ENCODE measurements at places on chromosomes 3 and 15.

DNA sequence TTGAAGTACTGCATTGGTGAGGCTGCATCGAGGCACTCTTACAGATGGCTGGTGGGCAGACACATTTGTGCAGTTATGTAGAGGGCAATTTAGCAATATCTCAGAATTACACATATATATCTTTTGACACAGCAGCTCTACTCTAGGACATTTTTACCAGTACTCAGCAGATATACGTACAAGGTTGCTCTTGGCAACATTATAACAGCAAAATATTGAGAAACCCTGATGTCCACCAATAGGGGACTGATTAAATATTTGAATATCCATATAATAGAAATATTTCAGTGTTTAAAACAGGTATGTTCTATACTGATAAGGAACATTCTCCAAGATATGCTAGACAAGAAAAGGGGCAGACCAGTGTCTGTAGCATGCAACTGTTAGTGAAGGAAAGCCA is 7.9 kb upstream of the FBXO22 start:
- H3K36me3 ChIP-seq = peaks cover 16% of the 10 kb centered on the region
- DNase-seq = no peak
- no peak overlapping the region for H3K4me3 ChIP-seq
- H3K27ac ChIP-seq = peak overlapping the region; percentile 1
- no peaks in the 10 kb centered on the region for H3K27me3 ChIP-seq
- no peaks in the 10 kb centered on the region for H3K4me1 ChIP-seq

- H3K4me3 ChIP-seq = no peak overlapping the region
- H3K27me3 ChIP-seq = no peaks in the 10 kb centered on the region
- H3K36me3 ChIP-seq = peaks cover 49% of the 10 kb centered on the region
- H3K27ac ChIP-seq = no peak overlapping the region
- DNase-seq = no peak
- peaks cover 33% of the 10 kb centered on the region for H3K4me1 ChIP-seq
These were observed 9.1 kb downstream of the RAB43 start for GRCh38 chr3:129112308-129113052.

DNA sequence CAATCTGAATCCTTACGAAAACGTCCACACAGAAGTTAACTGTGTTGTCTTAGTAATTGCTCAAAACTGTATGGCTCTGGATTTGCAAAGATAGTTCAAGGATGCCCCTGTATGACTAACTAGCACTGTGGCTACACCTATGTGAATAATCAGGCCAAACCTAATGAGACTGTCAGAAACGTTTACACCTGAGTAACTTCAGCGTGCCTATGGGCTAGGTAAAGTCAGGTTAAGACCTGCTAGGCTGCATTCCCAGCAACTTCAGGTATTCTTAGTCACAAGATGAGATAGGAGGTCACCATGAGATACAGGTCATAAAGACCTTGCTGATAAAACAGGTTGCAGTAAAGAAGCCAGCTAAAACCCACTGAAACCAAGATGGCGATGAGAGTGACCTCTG is 87.8 kb upstream of the PLXND1 start:
- H3K4me3 ChIP-seq = no peak overlapping the region
- H3K27ac ChIP-seq = no peak overlapping the region
- no peaks in the 10 kb centered on the region for H3K27me3 ChIP-seq

DNA sequence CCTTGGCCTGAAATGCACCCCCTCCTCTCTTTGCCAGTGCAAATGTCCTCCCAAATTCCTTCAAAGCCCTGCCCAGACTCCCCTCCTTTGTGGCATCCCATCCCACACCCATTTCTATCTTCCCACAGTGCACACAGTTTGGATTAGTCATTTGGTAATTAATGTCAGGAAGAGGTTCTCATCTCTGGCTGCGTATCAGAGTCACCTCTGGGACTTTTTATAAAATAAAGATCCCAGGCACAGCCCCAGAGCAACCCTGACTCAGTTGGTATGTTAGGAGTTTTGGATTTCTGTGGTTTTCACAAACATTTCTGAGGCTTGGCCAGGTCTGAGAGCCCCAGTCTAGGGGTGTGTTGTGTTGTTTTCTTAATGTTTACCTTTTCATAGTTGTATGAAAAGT is 41.6 kb downstream of the C3orf20 start:
- H3K36me3 ChIP-seq = no peaks in the 10 kb centered on the region
- DNase-seq = no peak

DNA sequence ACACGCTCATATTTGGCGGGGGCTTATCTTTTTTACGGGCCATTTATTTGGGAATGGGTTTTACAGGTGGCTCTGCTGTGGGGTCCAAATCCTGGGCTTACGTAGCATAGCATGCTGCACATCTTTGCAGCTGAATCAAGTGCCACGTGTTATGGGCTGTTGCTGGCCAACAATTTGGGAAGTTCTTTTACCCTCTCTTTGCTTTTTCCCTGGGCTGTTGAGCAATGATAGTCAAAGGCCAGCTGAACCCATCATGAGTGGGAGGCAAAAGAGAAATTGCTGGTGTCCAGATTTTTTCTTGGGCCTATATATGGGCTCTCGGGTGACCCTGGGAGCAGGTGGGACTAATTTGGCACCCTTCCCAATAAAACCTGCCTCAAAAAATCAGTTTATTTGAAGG is 209.3 kb upstream of the SATB1 start:
- no peak overlapping the region for H3K27ac ChIP-seq
- H3K36me3 ChIP-seq = no peaks in the 10 kb centered on the region
- H3K4me1 ChIP-seq = no peaks in the 10 kb centered on the region
- DNase-seq = no peak
- no peak overlapping the region for H3K4me3 ChIP-seq

GRCh38 chr3:98890181-98890835 is 11.2 kb downstream of the DCBLD2 start:
- no peak overlapping the region for H3K27ac ChIP-seq
- no peaks in the 10 kb centered on the region for H3K27me3 ChIP-seq
- no peaks in the 10 kb centered on the region for H3K36me3 ChIP-seq
- no peak overlapping the region for H3K4me3 ChIP-seq

GRCh38 chr3:11618904-11619303 is 24.8 kb downstream of the VGLL4 start:
- no peak overlapping the region for H3K4me3 ChIP-seq
- peaks cover 74% of the 10 kb centered on the region for H3K4me1 ChIP-seq
- H3K27ac ChIP-seq = no peak overlapping the region
- no peaks in the 10 kb centered on the region for H3K27me3 ChIP-seq

GRCh38 chr3:41662288-41662687 is 299.6 kb downstream of the ULK4 start:
- DNase-seq = no peak
- H3K36me3 ChIP-seq = peaks cover 5% of the 10 kb centered on the region
- H3K27me3 ChIP-seq = no peaks in the 10 kb centered on the region
- H3K4me3 ChIP-seq = no peak overlapping the region
- H3K27ac ChIP-seq = no peak overlapping the region
- no peaks in the 10 kb centered on the region for H3K4me1 ChIP-seq

GRCh38 chr3:47007001-47007400 is 27.5 kb downstream of the NBEAL2 start:
- peaks cover 50% of the 10 kb centered on the region for H3K36me3 ChIP-seq
- H3K27ac ChIP-seq = no peak overlapping the region
- H3K27me3 ChIP-seq = no peaks in the 10 kb centered on the region
- H3K4me1 ChIP-seq = peaks cover 11% of the 10 kb centered on the region
- no peak for DNase-seq

- H3K4me3 ChIP-seq = no peak overlapping the region
- H3K27ac ChIP-seq = no peak overlapping the region
- no peaks in the 10 kb centered on the region for H3K4me1 ChIP-seq
These were observed 18.9 kb downstream of the CD200 start for GRCh38 chr3:112351823-112352222.

GRCh38 chr3:169581633-169582032 is 81.9 kb downstream of the MECOM start:
- peaks cover 20% of the 10 kb centered on the region for H3K27me3 ChIP-seq
- no peak for DNase-seq
- H3K4me3 ChIP-seq = no peak overlapping the region
- no peak overlapping the region for H3K27ac ChIP-seq
- H3K4me1 ChIP-seq = peaks cover 5% of the 10 kb centered on the region

DNA sequence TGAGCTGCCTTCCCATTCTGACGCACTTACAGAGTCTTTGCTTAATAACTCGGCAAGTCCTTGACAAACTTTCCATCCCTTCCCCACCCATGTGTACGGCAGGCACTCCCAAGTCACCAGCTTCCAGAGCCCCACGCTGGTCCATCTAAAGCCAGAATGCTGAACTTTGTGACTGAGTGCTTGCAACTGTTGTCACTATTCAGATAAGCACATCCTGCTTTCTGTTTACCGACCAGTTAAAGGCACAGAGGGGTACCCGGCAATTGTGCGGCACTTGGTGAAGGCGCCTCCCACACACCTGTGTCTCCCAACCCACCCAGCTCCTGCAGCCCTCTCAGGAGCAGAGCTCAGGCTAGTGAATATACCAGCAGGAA is 430.6 kb downstream of the FOXP1 start:
- no peak overlapping the region for H3K27ac ChIP-seq
- peaks cover 5% of the 10 kb centered on the region for H3K36me3 ChIP-seq
- DNase-seq = no peak
- no peak overlapping the region for H3K4me3 ChIP-seq
- H3K27me3 ChIP-seq = no peaks in the 10 kb centered on the region

DNA sequence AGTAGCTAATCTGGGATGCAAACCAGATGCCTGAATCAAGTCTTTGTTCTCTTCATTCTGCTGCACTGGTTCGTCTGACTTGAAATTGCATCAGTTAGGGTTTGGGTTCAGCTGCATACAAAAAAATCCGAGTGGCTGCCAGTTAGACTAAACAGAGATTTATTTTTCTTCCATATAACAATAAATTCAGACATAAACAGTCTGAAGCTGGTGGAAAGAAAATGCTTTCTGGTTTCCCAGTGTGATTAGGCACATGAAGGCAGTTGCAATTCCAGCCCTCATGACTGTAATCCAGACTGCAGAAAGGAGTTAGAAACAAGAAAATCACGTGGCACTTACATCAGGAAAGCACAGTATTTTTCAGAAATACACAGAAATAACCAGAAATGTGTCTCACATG is 930.7 kb downstream of the MCTP2 start:
- no peak for DNase-seq
- no peaks in the 10 kb centered on the region for H3K4me1 ChIP-seq
- H3K36me3 ChIP-seq = peaks cover under 1% of the 10 kb centered on the region
- no peak overlapping the region for H3K4me3 ChIP-seq
- no peak overlapping the region for H3K27ac ChIP-seq

- no peaks in the 10 kb centered on the region for H3K4me1 ChIP-seq
- peaks cover 20% of the 10 kb centered on the region for H3K27me3 ChIP-seq
- H3K4me3 ChIP-seq = no peak overlapping the region
- no peak overlapping the region for H3K27ac ChIP-seq
These were observed 15.0 kb downstream of the MYLK start for GRCh38 chr3:123869165-123869564.

GRCh38 chr15:52980446-52980845 is 190.3 kb upstream of the ONECUT1 start:
- H3K4me3 ChIP-seq = no peak overlapping the region
- H3K27me3 ChIP-seq = no peaks in the 10 kb centered on the region
- no peak for DNase-seq
- no peaks in the 10 kb centered on the region for H3K4me1 ChIP-seq
- no peak overlapping the region for H3K27ac ChIP-seq
- H3K36me3 ChIP-seq = no peaks in the 10 kb centered on the region

GRCh38 chr3:19757773-19758172 is 176.2 kb downstream of the EFHB start:
- no peaks in the 10 kb centered on the region for H3K4me1 ChIP-seq
- no peak for DNase-seq
- no peaks in the 10 kb centered on the region for H3K36me3 ChIP-seq
- no peak overlapping the region for H3K27ac ChIP-seq
- H3K4me3 ChIP-seq = no peak overlapping the region

DNA sequence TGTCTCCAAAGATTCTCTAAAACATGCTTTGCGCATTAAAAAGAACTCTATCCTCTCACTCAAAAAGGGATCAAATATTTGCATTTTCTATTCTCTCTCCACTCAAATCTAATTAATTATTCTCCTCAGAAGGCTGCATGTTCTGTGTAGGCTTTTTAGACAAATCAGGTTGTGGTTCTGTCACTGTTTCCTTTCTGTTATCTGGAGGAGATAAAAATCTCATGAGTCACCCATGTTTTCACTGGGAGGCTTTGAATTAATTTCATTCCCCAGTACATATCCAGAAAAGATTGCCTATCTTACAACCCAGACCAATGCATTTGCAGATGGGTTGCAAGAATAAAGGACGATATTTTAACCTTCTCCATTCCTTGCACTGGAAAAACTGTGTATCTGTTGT is 446.5 kb downstream of the GRM7 start:
- no peaks in the 10 kb centered on the region for H3K27me3 ChIP-seq
- H3K4me1 ChIP-seq = no peaks in the 10 kb centered on the region
- no peak overlapping the region for H3K27ac ChIP-seq
- no peaks in the 10 kb centered on the region for H3K36me3 ChIP-seq
- DNase-seq = no peak

- H3K36me3 ChIP-seq = peaks cover 5% of the 10 kb centered on the region
- H3K4me1 ChIP-seq = peaks cover 48% of the 10 kb centered on the region
- peak overlapping the region; percentile 80 for H3K4me3 ChIP-seq
These were observed 3.6 kb downstream of the APBA2 start for GRCh38 chr15:28889346-28889745.

GRCh38 chr3:180048103-180048502 is 11.4 kb upstream of the PEX5L start:
- peaks cover 2% of the 10 kb centered on the region for H3K36me3 ChIP-seq
- no peak for DNase-seq
- H3K4me3 ChIP-seq = no peak overlapping the region
- no peaks in the 10 kb centered on the region for H3K27me3 ChIP-seq
- no peak overlapping the region for H3K27ac ChIP-seq

DNA sequence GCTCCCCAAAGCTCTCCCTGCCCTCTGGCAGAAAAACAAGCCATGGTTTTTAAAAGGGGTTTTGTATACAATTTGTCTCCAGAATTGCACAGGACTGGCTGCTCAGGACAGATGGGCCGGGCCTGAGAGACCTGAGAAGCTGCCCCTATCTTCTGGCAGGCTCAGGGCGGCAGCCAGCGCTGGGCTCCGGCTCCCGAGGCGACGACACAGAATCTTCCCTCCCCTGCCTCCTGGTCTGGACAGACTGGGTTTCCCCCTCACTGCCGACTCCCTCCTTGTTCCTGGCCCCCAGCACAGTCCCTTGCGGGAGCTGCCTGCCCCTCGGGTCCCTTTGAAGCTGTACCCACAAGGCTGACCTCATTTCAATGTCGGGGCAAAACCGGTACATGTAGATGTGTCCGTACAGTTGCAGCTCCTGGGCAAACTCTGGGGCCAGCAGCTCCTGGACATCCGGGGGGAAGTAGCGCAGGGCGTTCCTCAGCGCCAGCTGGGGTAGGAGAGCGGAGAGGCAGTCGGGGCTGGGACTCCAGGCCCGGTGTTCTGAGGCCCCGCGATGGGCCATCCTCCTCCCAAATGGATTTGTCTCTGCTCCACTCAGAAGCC is 7.2 kb downstream of the UROC1 start:
- no peak overlapping the region for H3K27ac ChIP-seq
- no peak overlapping the region for H3K4me3 ChIP-seq
- no peaks in the 10 kb centered on the region for H3K36me3 ChIP-seq
- H3K4me1 ChIP-seq = no peaks in the 10 kb centered on the region
- H3K27me3 ChIP-seq = no peaks in the 10 kb centered on the region

All from central memory CD8-positive, alpha-beta T cell (primary cell).